ENCODE measurements at places on chromosomes 12 and 14.

GRCh38 chr12:124392271-124392666, 97.4 kb downstream of the RFLNA start:
- DNase-seq: peak; percentile 45

DNA sequence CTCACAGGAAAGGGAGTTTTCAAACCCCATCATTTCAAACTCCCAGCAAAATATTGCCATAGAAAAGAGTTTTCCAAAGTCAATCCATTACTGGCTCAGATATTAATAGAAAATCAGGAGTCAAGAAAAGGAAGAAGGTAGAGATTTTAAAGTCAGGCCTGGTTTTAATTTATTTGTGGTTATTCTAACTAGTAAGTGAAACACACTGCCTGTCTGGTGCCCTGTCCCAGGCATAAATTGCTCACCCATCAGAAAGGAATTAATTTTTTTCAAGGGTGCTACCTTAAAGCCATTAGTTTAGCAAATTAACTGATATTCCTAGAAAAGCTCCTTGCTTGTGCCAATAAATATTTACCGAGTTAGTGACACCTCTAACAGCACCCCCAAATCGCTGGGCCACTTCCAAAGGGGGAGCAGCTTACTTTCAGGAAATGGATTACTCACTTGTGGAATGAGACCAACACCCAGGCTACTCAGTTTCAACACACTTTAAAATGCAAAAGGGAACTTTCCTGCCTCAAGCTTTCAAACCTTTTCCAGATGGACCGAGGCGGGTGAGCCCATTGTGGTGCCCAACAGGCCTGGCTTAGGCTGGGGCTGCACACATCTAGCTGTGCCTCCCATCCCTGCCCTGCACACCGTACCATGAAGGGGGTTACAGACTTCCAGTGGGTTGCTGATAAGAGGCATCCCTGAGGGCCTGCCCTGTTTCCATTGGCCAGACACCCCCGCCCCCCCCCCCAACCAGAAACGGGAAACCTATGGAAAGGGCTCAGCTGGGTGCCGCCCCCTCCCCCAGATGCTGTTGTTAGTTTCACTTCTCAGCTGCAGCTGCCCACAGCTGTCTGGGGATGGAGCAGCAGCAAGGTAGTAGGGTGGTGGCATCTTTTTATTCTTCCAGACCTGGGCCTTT, 117.2 kb downstream of the SAMD4A start:
- peak; percentile 80 for DNase-seq

DNA sequence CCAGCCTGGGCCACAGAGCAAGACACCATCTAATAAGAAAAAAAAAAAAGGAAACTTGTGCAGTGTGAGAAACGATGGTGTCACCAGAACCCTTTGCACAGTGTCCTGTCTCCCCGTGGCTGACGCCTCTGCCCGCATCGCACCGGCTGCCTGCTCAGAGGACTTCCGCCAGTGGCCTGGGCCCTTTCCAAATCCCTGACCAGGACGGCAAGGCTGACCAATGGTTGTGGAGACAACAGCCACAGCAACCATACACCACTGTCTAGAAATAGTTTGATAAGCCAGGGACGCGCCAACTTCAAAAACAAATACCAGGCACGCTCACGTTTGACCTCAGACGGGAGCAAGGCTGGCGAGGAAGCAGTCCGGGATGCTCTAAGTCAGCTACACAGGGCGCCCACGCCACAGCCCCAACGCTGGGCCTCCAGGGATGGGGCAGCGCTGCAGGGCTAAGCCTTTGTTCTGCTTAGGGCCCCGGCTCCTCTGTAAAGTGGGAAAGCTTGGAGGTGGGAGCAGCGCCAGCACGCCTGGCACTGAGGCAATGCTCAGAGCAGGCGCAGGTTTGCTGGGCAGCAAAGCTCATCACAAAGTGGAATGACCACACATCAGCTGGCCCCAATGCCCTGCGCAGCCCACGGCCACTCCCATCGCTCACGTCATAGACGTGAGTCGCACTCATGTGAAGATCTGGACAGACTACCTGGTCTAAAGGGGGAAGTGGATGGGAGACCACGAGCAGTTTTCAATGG, 12.5 kb downstream of the PGAM5 start:
- peak; percentile 42 for DNase-seq

- DNase-seq: peak; percentile 34
Observed at GRCh38 chr14:30974628-30975027, 50.8 kb upstream of the AP4S1 start.

- peak; percentile 77 for DNase-seq
Observed at GRCh38 chr14:63499701-63500250, 43.4 kb downstream of the PPP2R5E start.

Measured in IMR-90 (cell line).